ENCODE measurements at places on chromosomes 7 and 10.

GRCh38 chr7:63024446-63024845 lies 974.2 kb upstream of the ZNF722 start:
- DNase-seq, result no peak

GRCh38 chr10:93090619-93091018 lies 16.9 kb downstream of the CYP26A1 start:
- no peak for DNase-seq

DNA sequence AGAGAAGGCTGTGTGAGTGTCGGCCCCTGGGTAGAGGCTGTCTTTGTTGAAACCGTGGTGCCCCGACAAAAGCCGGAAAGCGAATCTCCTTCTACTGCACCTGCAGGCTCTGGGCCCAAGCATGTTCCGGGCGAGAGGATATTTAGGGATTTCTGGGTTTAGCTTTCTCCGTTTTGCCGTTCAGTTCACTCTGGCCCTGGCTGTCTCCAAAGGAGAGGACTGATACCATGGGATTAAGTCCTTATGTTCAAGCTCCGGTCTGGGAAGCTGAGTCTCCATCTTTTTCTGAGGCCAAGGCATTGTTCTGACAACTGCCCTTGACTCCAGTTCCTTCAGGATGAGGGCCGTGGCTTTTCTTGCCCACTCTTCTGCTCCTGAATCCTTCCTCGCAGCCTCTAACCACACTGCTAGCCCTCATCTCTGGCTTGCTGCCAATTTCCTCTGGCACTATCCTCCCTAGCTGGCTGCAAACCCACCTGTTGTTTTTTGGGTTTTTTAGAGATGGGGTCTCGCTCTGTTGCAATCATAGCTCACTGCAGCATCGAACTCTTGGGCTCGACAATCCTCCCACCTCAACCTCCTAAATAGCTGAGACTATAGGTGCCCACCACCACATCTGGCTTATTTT lies 206.8 kb downstream of the SKIDA1 start:
- DNase-seq, result no peak

- DNase-seq, result peak; percentile 61
These were observed 37.0 kb downstream of the RPA3 start for GRCh38 chr7:7681191-7681935.

DNA sequence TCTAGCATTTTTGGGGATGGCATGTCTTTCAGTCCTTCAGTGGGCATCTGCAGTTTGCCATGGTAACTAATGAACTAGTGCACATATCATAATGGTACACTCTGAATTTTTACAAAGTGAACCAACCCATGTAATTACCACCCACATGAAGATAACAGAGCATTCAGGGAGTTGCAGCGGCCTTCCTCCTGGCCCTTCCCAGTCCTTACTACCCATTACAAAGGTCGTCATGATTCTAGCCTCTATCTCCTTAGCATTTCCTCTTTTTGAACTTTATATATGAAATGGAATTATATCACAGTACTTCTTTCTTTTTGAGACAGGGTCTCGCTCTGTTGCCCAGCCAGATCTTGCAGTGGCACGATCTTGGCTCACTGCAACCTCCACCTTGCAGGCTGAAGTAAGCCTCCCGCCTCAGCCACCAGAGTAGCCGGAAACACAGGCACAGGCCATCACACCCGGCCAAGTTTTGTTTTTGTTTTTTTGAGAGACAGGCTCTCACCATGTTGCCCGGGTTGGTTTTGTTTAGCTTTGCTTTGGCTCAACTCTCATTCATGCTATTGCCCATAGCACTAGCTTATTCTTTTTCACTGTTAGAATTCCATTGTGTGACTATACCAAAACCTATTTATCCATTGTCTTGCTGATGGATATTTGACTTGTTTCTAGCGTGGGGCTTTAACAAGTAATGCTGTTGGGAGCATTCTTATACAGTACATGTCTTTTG lies 79.2 kb downstream of the APBB1IP start:
- no peak for DNase-seq
